ENCODE measurements at places on chromosomes 6 and 20. TPM values are rescaled to one million over a fixed set of nuclear protein-coding genes. Genes with fewer than 3 reads are reported as not detected.

- no peak overlapping the region for H3K4me3 ChIP-seq
- no peaks in the 10 kb centered on the region for H3K27me3 ChIP-seq
Observed at GRCh38 chr20:10939331-10939941, 265.6 kb upstream of the JAG1 start.

DNA sequence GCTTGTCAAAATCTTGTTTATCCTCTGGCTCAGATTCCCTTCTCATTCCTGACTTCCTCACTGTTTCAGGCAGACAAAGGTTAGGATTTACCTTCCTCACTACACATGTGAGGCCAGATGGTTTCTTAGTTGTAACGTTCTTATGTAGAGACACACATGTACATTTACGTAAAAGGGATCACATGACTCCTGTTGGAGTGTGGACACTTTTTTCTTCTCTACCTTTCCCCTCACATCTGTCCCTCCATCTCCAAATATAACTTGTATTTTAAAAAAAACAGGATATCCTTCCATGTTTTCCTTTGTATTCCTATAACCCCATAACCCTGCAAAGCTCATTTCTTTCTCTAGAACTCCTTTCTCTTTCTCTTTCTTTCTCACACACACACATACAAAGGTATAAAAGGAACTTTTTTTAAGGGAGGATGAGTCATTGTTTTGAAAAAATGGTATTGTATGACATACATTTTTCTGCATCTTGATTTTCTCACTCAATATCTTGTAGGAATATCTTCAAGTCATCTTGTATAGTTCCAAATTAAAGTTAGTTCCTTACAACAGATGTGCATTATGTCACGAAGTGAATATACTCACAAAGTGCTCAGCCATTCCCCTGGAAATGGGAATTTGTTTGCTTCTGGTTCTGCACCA is 78.2 kb upstream of the SULF2 start:
- H3K36me3 ChIP-seq, result no peaks in the 10 kb centered on the region
- DNase-seq, result no peak
- H3K27ac ChIP-seq, result no peak overlapping the region
- H3K4me1 ChIP-seq, result no peaks in the 10 kb centered on the region
- H3K27me3 ChIP-seq, result no peaks in the 10 kb centered on the region

The OLIG3 gene
- not detected for total RNA-seq

GRCh38 chr6:4640139-4640538 is 136.1 kb upstream of the CDYL start:
- H3K4me1 ChIP-seq, result no peaks in the 10 kb centered on the region
- H3K36me3 ChIP-seq, result no peaks in the 10 kb centered on the region
- H3K4me3 ChIP-seq, result no peak overlapping the region
- peaks cover 6% of the 10 kb centered on the region for H3K27me3 ChIP-seq
- DNase-seq, result no peak
- H3K27ac ChIP-seq, result no peak overlapping the region

DNA sequence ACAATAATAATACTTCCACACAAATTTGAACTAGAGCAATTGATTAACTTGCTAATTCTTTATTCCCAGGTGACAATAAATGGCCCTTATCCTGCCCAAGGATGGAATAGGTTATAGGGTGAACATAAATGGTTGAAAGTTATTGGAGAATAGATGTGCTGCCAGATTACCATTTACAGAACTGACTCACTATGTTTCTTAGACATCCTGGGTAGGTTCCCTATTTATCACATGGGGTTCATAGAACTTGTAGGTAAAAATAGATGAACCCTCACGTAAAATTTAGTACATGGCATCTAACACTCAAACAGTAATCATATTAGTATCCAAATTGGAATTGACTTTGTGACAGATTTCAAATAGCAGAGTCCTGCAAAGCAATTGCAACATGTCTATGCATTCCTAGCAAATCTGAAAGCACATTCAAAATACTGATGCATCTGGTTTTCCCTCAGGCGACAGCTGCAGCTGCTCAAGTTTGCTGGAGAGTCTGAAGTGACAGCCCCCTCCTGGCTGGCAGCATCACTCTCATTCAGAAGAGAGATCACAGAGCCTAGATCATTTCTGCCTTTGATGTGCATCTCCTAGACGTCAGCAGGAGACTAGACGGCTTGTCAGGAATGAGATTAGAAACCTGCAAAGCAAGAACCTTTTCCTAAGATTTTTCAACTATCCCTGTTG is 80.2 kb upstream of the RNF217 start:
- H3K36me3 ChIP-seq, result no peaks in the 10 kb centered on the region
- H3K4me3 ChIP-seq, result no peak overlapping the region
- H3K4me1 ChIP-seq, result peaks cover 5% of the 10 kb centered on the region
- no peak overlapping the region for H3K27ac ChIP-seq
- no peaks in the 10 kb centered on the region for H3K27me3 ChIP-seq

All from liver (tissue), 10 donors.